ENCODE measurements at places on chromosomes 6 and 20.

DNA sequence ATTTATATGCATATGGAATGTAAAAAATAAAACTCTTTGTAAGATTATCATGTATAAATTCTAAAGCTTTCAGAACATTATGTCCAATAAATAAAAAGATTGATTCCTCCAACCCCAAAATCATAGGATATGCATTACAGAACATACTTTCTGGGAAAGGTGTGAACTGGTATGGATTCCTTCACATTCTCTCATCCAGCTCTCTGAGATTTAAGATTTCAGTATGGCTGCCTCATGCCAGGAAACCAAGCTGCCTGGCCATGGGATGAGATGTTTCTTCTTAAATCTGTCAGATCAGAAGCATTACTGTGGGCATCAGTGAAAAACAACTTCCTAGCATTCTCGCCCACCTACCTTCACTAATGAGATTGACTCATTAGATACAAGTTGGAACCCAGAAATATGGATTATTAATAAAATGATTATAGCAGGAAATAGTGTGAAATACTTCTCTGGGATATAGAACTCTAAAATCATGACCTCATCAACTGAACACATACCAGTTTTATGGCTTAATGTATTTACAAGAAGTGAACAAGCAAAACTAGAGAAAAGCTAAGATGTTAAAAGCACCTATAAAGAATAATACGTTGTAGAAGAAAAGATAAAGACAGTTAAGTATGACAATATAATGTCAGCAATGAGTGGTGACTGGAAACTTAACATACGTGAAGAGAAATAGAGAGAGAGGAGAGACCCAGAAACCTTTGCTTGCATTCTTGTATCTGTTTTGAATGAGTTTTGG lies 171.6 kb upstream of the PHACTR1 start:
- no peak for DNase-seq

GRCh38 chr20:24986436-24987015 lies 6.0 kb downstream of the APMAP start:
- no peak for DNase-seq

- DNase-seq = no peak
Measured at GRCh38 chr20:2838170-2838797, 2.2 kb downstream of the PCED1A start.

GRCh38 chr6:134247231-134247833 lies 70.6 kb downstream of the SGK1 start:
- DNase-seq = peak; percentile 31
